ENCODE measurements at places on chromosomes 13 and 19.

DNA sequence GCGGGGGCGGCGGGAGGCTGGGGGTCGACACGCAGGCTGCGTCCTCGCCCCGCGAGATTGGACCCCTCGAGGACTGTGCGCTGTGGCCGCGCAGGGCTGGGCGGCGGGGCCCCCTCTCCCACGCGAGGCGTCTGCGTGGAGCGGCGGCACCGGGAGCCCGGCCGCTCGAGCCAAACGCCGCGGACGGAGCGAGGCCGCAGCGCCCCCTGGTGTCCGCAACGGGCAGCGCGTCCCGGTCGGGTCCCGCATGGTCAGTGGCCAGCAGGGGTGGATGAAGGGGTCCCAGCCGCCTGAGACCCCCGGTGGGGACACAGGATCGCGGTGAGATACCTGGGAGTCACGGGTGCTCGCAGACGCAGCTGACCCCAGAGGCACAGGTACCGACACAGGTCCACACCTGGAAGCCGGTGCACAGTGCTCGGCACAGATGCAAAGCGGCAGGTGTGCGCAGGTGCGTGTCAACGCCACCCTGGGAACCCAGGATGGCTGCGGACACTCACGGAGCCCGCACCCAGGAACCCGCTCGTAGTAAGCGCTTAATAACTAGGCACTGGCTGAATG is 2.1 kb upstream of the CIRBP start:
- DNase-seq = no peak

DNA sequence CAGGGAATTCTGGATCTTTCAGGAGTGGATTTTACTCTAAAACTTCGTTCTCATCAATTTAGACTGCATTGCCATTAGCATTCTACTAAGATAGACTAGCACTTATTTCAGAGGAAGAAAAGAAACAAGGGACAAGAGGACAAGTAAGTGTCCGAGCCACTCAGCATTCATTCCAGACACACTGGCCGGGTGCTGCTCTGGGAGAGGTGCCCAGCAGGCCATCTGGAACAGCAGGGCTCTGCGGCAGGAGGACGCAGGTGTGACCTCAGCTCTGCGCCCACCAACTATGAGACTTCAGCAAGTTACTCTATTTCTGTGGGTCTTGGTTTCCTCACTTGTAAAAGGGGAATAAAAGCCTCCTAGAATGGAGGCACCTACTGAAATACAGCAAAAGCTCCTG is 4.2 kb downstream of the EPS15L1 start:
- no peak for DNase-seq

DNA sequence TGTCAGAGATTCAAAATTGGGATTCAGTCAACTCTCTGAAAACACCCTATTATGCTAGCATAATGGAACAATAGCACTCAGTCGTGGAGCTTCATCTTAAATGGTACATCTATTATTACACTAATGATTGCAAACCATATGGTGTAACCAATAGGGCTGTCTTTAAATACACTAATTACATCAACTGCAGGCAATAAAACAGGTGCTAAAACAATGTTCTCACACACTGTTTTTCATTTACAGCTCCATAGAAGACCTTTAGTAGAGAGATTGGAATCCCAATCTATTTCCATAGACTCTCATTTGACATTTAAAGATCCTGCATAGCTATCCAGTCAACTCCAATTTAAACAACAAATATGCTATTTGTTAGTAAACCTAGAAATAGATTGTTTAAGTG is 1917.4 kb downstream of the OLFM4 start:
- peak; percentile 7 for DNase-seq

GRCh38 chr13:73273745-73274144 is 214.9 kb downstream of the KLF5 start:
- DNase-seq = no peak

DNA sequence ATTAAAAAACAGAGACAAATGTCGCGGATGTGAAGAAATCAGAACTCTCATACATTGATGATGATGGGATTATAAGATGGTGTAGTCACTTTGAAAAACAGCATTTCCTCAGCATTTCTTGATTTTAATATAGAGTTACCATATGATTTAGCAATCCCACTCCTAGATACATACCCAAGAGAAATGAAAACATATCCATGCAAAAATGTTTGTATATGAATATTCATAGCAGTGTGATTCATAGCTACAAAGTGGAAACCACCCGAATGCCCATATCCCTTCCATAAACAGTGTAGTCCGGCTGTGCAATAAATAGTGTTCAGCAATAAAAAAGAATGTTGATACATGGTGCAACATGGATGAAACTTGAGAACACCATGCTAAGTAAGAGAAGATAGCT is 44.6 kb downstream of the DPY19L3 start:
- DNase-seq = no peak

DNA sequence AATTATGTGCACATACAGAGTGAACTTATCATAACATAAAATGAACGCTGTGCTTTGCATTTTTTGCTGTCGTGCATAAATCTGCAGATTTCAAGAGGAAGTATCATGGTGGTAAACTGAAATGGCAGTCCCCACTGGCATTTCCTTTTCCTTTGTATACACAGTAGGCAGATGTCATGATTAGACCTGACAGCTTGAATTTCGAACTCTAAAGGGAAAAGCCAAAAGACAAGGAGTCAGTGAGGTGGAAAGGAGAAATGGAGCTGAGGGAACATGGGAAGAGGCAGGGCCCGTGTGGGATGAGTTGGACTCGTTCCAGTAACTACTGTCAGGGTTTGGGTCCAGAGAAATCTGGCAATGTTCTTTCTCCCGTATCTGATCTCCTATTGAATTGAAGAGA is 454.1 kb upstream of the SGCG start:
- no peak for DNase-seq

DNA sequence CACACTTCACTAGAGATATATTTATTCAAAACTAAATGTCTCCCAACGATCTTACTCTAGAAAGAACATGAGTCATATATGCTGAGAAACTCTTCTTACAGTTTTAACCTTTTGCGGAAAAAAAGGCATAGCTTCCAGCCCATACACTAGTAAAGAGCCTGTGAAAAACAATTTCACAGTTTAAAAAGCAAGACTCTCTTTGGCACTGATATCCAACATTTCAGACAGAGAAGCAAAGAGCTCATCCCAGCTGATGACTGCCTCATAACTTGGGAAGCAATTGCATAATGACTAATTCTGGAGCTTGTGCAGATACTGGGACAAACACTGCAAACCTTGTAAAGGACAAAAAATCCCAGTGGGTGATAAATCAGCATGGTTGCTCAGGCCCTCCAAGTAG is 88.0 kb downstream of the ENOX1 start:
- no peak for DNase-seq

DNA sequence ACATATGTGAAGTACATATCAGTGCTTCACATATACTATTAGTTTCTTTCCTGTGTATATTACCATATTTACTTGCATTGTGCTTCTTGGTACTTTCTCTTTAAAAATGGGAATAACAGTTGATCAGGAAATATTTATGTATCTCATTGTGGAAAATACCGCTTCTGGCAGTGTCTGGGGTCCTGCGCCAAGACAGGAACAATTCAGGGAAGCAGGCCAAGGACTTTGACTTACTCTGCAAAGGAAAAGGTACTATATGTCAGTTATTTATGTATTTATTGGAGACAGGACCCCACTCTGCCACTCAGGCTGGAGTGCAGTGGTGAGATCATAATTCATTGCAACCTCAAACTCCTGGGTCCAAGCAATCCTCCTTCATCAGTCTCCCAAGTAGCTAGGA is 57.7 kb upstream of the NBEA start:
- no peak for DNase-seq

DNA sequence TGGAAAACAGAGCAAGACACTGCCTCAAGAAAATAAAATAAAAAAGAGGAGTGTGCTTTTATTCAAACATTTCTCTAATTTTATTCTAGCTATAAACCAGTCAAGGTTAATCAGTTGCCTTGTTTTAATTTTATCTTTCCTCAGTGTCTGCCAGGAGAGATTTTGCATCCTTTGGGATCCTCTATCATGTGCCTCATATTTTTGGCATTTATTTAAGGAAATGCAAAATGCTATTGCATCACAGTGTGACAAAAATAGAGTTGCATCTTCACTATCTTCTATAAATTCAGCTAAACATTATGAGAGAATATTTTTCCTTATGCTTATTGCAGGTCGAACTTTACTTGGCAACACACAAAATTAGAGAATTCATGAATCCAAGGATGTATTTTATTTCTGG is 639.0 kb upstream of the KLF12 start:
- no peak for DNase-seq

DNA sequence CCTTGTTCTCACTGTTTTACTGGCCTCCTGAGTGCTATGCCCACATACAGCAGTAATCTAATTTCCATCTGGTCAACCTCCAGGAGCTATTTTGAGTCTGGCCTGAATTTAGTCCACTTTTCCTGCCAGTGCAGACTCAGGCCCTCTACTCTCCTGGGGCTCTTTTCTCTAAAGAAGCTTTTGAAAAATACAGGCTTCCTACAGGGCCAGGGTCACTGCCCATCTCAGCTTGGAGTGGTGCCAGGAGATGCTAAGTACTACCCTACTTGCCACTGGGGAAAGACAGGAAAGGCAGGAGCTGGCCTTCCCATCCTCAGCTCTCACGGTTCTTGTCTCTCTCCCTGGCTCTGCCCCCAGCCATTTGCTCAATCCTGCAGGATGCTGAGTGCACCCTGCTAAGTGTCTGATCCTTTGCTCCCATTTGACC is 101.7 kb upstream of the SERP2 start:
- DNase-seq = no peak

- no peak for DNase-seq
Measured at GRCh38 chr19:4456476-4456842, 1.1 kb downstream of the UBXN6 start.

DNA sequence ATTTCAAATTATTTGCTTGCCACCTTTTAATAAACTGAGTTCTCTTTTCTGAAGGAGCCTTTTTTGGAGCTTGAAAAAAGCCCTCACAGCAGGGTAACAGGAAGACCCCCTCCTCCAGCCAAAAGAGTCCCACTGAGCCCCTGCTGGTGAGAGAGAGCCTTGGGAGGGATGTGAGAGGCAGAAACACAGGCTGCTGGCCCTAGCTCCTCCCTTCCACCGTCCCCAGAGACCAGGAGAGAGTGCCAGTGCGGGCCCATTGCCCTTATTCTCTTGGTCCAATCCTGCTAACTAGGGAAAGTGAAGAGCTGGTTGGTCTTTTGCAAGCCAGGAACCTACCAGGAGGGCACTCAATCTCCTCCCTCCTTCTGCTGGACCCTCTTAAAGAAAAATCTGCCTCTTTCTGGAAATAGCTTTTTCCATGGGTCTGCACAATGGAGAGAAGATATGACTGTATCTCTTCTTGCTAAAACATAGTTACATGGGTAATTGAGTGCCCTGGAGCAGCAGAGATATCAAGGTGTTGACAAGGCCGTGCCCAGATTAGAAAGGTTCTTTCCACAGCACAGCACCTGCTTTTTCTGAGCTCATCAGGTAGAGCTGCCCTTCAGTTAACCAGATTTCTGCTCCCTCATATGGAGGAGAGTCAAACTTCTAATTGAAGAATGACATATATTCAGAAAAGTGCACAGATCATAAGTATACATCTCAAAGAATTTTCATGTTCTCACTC is 113.9 kb downstream of the LRCH1 start:
- DNase-seq = no peak

DNA sequence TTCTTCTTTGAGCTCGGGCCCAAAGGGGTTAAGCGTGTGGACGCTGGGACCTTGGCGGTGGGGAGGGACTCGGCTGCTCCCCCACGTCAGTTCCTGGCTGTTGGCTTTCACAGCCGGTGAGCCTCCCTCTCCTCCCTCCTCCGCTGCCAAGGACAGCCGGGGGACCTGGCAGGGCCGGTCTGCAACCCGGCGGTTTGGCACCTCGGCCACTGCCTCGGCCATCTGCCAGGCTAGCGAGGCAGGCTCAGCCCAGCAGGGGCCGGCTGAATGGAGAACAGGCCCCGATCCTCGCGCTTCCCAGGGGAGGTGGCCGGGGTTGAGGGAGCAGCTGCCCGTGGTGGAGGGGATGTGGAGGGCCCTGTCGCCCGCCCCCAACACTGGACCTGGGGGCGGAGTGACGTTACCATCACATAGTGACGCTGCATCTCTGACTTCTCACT is 5.0 kb downstream of the TLE5 start:
- peak; percentile 29 for DNase-seq

DNA sequence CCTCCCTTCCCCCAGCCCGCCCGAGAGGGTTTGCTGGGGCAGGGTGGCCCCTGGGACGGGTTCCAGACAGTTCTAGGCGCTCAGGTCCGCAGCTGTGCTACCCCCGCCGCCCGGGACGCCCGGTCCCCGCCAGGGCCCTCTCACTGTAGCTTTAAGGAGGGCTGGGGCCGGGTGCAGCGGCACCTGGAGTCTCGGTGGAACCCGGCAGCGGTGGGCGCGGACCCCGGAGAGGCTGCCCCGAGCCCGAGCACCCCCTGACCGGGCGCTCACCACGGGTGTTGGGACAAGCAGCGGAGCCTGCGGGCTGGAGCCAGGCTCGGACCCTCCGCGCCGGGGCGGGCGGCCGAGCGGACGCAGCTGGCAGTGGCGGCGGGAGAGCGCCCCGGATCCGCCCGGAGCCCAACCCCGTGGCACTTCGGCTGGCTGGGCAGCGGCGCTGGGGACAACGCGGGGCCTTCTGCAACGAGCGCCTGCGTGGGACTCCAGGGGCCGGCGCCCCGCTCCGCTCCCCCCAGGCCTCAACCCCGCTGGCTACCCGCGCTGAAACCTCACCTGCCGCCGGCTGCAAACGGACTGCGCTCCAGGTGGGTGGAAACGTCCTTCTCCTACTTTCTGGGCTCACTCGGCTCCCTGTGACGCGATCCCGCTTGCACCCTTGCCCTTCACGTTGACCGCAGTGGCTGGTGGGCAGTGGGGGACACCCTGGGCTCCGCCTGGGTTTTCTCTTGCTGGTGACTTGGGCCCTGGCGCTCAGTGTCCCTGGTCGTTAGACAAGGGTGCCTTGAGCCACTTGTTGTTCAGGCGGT is 81.1 kb downstream of the ZNF429 start:
- no peak for DNase-seq

DNA sequence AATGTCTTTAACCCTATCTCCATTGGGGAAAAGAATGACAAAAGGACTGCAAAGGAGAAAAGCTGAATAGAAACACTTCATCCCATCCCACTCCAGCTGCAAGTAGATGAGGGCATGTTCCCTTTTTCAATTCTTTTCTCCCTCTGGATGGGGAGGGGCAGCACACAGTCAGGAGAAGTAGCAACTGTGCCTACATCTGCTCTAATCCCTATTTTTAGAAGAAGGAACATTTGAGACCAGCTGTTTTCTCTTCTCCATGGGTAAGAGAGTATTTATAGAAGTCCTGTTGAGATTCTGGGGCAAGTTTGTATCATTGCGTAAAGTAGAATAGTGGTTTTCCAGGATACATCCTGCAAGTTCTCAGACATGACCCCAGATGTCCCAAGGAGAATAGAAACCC is 9.3 kb upstream of the GTF3A start:
- peak; percentile 4 for DNase-seq

GRCh38 chr19:54009440-54009839 is 18.0 kb downstream of the CACNG6 start:
- no peak for DNase-seq

- no peak for DNase-seq
Measured at GRCh38 chr13:76826527-76826926, 59.7 kb downstream of the KCTD12 start.

- no peak for DNase-seq
Measured at GRCh38 chr19:1169411-1169791, 4.7 kb downstream of the SBNO2 start.

- DNase-seq = no peak
Measured at GRCh38 chr19:1156305-1156801, 17.7 kb downstream of the SBNO2 start.

Measured in NCI-H1694 (cell line).